ENCODE measurements at places on chromosomes 3 and 15.

DNA sequence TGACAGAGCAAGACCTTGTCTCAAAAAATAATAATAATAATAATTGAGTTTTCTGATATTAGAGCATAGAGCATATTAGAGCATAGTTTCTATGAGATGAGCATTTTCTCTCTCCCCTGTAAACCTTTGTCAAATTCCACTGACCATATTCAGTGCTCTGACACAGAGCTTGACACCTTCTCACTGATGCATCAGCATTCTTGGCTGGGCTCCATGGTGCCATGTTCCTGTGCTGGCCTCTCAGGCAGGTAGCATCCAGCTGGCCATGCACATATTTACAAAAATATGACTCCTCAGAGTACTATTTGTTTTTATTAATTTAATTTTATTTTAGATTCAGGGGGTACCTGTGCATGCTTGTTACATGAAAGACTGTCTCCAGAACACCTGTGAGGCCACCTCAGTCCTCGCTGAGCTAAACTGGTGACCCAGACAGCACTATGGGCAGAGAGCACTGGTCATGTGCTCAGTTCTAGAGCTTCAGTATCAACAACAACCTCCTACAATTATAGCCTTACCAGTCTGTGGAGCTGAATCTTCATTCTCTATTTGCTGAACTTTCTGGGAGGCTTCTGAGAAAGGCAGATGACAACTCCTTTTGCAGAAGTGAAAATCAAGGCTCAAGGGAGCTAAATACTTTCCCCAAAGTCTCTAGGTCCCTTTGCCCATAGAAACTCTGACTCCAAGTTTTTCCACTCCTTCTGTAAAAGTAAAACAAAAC, 21.6 kb upstream of the SLC28A2 start:
- DNase-seq: no peak

GRCh38 chr3:29906906-29907305, 626.0 kb downstream of the RBMS3 start:
- DNase-seq: no peak

- no peak for DNase-seq
Measured at GRCh38 chr3:187185759-187186158, 11.5 kb upstream of the RTP1 start.

DNA sequence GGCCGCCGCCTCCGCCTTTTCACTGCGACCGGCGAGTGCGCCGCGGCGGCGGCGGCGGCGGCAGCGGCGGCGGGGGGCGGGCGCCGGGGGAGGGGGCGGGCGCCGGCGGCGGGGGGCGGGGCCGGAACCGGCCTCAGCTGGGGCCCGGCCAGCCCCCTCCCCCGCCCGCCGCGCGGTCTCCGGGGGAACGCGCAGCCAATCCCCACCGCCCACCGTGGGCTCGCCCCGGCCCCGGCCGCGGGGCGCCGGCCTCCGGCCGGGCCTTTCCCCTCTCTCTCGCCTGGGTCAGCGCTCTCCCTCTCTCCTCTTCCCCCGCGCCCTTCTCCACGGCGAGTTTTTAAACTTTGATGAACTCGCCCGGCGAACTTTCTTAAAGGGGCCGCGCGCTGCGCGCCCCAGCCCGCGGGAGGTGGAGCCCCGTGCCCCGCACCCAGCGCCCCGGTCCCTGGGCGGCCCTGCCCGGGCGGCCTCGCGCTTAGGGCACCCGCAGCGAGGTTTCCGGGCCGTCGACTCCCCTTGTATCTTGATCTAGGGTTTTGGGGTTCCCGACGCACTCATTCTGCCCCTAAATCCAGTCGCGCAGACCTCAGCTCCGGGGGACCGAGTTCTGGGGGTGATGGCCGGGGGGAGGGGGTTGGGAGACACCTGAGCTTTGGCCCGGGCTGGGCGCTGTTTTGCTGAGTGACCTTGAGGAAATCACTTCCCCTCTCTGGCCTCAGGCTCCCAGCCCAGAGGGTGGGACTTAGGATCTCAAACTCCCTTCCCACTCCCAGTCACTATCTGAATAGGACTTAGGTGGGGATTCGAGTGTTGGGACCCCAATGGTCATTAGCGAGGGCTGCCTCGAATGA, at the start of gene RBPMS2:
Gene RBPMS2, minus strand, starts transcription at position 39 of the 851 bp plus-strand sequence. CDS start 270 bp downstream, outside the sequence.
- DNase-seq: no peak

DNA sequence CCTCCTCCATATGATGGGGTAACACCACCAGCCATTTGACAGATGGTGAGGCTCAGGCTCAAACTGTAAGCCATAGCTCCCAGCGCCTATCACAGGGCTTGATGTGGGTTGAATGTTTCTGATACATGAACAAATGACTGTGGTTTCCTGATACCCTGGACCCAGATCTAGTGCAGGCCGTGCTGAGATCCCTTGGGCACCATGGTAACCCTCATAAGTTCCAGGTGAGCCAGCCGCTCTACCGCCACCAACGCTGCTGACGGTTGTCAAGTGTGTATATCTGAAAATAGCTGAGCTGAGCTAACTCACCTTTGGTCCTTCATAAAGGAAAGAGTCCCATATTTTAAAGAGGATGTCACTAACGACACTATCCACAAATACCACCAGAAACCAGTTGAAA, 74.5 kb downstream of the TBC1D2B start:
- no peak for DNase-seq

- no peak for DNase-seq
Measured at GRCh38 chr3:194723846-194724618, 38.3 kb downstream of the FAM43A start.

- no peak for DNase-seq
Measured at GRCh38 chr3:78858174-78858573, 909.6 kb downstream of the ROBO1 start.

DNA sequence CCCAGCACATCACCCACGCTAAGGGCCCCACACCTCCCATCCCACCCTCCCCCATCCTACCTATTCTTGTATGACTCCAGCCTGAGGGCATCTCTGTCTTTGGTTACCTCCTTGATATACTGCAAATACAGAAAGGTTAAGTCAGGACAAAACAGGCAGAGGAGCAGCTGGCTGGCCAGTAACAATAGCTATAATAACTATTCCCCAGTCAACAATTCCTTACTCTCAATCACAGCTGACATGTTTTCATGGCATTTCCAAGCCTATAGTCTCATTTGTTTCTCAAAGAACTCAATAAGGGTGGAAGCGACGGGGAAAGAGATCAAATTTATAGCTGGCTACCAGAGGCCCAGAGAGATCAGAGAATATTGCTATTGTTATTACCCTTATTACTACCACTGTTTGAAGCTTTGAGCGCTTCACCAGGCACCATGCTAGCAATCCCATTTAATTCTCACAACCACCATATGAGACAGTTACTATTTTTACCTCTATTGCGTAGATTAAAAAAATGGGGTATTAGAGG, 93.0 kb upstream of the C2CD4B start:
- DNase-seq: no peak

DNA sequence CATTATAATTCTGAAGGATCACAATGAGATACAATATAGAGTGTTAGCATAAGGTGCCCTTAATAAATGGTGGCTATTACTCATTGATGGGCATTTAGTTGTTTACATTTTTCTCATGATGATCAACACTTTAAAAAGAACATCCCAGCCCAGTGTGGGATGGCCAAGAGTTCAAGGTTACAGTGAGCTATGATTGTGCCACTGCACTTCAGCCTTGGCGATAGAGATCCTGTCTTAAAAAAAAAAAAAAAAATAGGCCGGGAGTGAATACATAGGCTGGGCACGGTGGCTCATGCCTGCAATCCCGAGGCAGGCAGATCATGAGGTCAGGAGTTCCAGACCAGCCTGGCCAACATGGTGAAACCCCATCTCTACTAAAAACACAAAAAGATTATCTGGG, 1.6 kb upstream of the FXR1 start:
- no peak for DNase-seq

DNA sequence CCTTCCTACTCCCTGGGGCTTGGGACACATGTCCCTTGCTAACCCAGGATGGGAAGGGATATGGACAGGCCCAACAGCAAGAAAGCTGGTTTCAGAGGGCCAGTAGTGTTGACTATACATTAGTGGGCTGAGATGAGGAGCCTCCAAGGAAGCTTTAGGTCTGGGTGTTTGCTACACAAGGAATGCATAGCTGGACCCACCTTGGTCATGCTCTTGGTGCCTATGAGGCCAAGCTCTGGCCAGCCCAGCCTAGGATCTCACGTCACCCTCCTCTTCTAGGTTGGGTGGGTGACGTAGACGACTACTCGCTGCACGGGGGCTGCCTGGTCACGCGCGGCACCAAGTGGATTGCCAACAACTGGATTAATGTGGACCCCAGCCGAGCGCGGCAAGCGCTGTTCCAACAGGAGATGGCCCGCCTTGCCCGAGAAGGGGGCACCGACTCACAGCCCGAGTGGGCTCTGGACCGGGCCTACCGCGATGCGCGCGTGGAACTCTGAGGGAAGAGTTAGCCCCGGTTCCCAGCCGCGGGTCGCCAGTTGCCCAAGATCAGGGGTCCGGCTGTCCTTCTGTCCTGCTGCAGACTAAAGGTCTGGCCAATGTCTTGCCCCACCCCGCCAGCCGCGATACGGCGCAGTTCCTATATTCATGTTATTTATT, 653 bp upstream of the WDR6 start:
- DNase-seq: no peak

DNA sequence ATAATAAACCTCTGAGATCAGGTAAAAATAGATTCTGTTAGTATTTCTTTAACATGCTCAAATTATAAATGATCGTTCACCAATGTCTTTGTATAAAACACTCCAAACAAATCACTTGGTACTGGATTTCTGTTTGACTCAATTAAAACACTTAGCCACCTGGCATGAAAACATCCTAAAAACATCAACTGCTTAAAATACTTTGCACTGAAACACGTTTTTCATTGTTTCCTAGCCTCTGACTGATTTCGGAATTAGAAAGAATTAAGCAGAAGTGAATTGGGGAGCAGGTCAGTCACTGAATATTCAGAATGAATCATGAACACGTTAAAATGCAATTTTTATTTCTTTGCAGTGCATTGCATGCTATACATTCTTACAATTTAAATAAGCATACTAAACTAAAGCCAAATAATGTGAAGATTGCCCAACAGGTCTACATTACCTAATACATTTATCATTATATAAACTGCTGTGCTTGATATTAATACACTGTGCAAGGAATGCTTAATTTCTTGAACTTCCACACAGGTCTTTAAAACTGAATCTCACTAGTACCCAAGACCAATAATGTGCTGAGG, 1.6 kb downstream of the THRB start:
- DNase-seq: no peak

- DNase-seq: no peak
Measured at GRCh38 chr3:112459750-112460149, 39.5 kb downstream of the BTLA start.

DNA sequence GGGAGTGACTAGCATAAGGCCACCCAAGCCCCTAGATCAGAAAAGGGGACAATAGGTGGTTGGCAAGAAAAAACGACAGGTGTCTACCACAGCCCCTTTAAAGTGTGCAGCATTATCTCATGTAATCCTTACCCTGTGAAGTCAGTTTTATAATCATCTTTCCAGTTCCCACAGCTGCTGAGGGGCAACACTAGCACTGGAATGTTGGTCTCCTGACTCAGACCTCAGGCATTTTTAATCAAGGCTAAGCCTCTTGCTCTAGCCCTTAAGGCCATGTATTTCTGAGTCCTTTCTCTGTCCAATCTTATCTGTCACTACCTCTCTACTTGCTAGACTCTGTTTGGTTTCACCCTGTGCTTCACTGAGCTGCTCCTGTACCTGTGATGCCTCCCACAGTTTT, 171.7 kb downstream of the TLE3 start:
- DNase-seq: no peak

- DNase-seq: no peak
Measured at GRCh38 chr15:93932164-93932776, 299.1 kb upstream of the MCTP2 start.

GRCh38 chr3:50806806-50807205, 132.1 kb downstream of the DOCK3 start:
- DNase-seq: no peak

- DNase-seq: no peak
Measured at GRCh38 chr3:169327546-169328356, 335.8 kb downstream of the MECOM start.

DNA sequence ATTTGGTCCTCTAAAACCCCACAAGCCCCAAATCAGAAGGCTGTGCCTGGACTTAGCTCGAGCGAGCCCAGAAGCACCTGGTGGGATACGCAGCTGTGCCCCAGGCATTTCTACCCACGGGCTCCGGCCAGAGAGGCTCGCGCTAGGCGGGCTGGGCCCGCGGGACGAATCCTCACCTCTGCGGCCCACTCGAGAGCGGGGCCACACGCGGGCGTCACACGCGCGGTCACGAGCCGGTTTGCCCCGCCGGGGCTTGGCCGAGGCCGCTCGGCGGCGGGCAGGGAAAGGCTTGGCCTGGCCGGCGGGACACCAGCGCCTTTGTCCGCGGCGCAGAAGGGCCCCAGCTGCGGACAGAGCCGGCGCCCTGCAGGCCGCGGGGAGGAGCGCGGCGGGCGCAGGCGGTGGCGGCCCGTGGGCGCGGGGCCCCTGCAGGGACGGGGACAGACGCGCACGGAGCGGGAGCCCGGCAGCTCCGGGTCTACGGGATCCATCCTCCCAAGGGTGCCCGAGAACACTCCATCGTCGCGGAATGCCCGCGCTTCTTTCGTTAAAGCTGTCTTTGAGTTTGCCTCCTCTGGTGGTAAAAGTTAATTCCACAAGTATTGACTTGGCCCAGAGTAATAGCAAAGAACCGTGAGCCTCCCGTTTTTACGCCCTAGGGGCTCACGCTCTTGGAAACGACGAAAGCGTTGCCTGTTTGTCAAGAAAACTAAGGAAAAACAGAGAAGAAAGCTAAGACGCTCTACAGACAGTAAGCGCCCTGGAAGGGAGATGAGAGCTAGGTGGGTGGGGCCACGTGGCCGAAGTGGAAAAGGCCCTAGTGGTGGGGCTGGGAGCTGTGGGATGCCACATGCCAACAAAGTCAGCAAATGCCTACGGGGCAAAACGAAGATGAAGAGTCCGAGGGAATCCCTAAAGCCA, 26.4 kb downstream of the TYRO3 start:
- DNase-seq: no peak

GRCh38 chr15:74906450-74907162, at the start of gene FAM219B:
FAM219B (minus strand) TSS chr15:74906851; CDS start chr15:74906800, 51 bp downstream.
- peak; percentile 44 for DNase-seq

- no peak for DNase-seq
Measured at GRCh38 chr3:56800130-56800831, 1.5 kb downstream of the ARHGEF3 start.

GRCh38 chr3:26960382-26960781, 337.8 kb downstream of the LRRC3B start:
- DNase-seq: no peak

- no peak for DNase-seq
Measured at GRCh38 chr3:111610612-111611054, 15.5 kb upstream of the ZBED2 start.

DNA sequence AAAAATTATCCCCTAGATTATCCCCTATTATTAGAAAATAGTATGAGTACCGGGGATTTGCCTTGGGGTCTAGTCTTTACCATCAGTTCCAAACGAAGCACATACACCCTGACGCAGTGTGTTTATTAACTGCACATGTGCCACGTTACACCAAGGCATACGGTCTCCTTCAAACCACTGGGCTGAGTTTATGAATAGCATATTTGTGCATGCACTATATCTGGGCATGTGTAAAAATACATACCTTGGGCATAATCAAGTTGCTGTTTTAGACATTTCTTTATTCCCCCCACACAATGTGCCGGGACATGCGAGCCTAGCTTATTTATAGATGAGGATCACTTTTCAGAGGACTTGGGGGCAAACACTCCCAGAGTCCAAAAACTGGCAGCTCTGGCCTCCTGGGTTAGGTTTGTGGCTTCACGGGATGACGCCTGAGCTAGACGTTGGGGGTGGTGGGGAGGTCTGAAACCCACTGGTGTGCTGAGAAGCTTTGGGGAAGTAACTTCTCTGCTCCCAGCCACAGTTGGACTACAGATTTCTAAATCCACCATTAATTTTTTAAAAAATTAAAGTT, 16.2 kb downstream of the IGDCC4 start:
- no peak for DNase-seq
